ENCODE measurements at places on chromosomes 7 and 10.

GRCh38 chr10:87675396-87676376 lies 16.0 kb downstream of the PAPSS2 start:
- DNase-seq, result no peak

- no peak for DNase-seq
Observed at GRCh38 chr7:17546189-17546588, 247.7 kb downstream of the AHR start.

GRCh38 chr10:60235001-60235400 lies 154.7 kb downstream of the ANK3 start:
- DNase-seq, result no peak

DNA sequence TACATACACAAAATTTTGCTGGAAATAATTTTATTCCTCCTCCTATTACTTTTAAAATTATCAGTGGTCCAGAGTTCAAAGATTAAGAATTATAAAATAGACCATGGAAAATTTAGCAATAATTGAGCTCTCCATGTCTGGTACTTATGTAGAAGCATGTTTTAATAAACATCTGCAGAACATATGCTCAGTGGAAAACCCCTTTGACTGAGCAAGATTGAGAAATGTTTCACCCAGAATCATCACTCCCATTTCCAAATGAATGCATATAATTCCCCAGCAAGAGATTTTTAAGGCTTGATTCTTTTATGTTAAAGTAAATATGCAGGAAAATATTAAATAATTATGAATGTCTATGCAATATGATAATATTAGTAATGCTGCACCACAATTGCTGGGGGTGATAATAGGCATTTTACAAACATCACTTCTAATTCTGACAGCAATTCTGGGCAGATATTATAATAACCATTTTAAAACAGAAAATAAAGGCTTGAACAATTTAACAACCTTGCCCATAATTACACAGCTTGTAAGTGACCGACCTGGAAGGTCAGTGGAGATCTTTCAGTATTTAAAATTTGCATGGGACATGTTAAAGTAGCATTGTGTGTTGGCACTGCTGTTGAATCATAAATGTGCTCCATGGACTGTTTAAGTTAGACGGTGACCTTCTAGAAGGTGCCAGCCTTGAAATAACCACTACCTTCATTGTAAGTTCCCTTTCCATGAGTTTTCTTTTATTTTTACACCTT lies 45.6 kb upstream of the TES start:
- no peak for DNase-seq

GRCh38 chr7:40475681-40475982 lies 340.8 kb downstream of the SUGCT start:
- no peak for DNase-seq

- no peak for DNase-seq
Observed at GRCh38 chr7:139300390-139300789, 40.7 kb upstream of the FMC1 start.

DNA sequence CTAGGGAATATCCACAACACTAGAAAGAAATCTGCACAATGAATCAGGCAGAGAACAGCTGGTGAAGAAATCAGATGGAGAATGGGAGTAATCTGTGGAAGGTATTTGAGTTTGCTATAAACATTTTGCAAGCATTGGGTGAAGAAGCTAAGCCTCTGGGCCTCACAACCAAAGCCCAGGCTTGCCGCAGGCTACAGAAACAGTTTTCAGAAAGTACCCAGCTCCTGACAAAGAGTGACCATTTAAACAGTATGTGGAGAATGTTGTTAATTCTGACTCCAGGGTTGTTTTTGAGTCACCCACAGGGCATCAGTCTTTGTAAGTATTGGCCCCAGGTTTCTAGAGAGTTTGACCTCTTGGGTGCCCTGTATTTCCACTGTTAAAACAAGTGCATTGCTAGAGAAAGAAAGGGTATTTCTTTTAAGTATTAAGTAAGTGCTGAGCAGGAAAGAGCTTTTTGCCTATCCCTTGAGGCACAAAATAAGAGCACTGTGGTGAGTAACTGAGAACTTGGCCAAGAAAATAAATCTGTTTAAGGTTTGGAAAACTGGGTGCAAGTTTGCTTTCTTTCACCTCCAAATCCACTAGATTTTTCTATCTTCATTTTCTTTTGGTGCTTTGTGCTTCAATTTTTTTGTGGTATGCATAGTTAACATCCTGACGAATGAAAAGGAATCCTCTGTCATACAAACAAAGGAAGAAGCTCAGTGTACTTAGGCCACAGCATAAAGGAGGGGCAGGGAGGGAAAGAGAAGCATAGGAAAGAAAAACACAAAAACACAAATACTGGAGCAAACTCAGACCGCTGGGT lies 691.8 kb downstream of the SUGCT start:
- DNase-seq, result no peak

DNA sequence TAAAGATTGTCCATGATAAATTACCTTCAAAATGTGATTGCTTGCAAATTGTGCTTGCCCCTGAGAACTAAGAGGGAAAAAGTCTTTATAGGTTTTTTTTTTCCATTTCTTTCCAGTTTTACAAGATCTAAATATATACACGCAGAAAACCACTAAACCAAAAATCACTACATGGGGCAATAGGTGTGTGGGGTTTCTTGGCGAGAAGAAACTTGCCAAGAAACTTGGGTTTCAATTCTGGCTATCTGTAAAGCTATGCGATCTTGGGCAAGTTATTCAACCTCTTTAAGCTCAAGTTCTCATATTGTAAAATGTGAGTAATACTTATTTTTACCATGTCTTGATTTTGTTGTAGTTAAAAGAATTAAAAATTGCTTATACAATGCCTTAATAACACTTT lies 17.0 kb downstream of the CUBN start:
- no peak for DNase-seq
